Stimulated activated CD4-positive, alpha-beta T cell treated with anti-CD3 and anti-CD28 coated beads, TNF-alpha, amount 100 ng/mL, for 1 hour (primary cell): ENCODE measurements at places on chromosomes 12 and 14.

- DNase-seq: no peak
Observed at GRCh38 chr12:94712815-94713515, 62.6 kb upstream of the TMCC3 start.

DNA sequence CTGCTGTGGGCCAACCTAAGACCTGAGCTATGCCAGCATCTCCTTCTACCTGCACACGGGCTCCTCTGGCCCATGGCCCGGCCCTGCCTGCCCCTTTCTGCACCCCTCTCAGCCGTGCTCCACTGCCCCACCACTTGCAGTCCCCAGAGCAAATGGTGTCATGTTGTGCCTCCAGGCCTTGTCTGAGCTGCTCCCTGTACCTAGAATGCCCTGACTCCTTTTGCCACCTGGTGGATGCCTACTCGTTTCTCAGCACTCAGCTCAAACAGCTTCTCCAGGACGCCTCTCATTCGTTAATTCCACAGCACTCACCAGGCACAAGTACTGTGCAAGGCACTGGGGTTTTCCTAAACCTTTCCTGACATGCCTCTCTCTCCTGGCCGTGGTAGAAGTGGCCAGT is 63.2 kb upstream of the PNMA1 start:
- DNase-seq: no peak

DNA sequence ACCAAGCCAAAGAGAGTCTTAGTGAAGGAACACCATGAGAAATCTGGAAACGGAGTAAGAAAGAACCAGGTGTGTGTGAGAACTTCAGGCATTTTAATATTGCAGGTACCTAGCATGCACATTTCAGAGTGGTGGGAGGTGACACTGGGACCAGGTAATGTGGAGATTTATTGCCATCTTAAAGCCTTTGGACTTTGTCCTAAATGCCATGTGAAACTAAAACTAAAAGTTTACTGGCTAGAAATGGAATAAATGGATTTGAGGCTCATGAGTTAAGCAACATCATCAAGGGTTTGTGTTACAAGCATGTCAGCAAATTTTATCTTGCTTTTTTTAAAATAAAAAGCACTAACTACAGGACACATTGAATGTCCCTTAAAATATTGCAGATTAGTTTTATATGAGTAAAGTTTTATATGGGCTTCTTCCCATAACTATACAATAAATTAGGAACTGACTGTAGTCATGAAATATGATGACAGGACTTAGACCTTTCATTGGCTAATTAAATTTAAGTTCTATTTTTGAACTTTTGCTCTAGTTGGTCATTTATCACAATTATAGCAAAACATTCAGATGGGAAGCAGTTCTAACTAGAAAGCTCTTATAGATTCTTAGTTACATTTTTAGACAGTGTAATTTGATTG is 721.1 kb upstream of the NOVA1 start:
- DNase-seq: no peak

GRCh38 chr14:33950320-33951182 is at the start of gene EGLN3:
Gene EGLN3 (minus strand): TSS chr14:33951074. CDS start chr14:33950752, 322 bp downstream.
- DNase-seq: no peak

GRCh38 chr14:105660816-105661531 is 134.6 kb downstream of the TMEM121 start:
- DNase-seq: no peak

DNA sequence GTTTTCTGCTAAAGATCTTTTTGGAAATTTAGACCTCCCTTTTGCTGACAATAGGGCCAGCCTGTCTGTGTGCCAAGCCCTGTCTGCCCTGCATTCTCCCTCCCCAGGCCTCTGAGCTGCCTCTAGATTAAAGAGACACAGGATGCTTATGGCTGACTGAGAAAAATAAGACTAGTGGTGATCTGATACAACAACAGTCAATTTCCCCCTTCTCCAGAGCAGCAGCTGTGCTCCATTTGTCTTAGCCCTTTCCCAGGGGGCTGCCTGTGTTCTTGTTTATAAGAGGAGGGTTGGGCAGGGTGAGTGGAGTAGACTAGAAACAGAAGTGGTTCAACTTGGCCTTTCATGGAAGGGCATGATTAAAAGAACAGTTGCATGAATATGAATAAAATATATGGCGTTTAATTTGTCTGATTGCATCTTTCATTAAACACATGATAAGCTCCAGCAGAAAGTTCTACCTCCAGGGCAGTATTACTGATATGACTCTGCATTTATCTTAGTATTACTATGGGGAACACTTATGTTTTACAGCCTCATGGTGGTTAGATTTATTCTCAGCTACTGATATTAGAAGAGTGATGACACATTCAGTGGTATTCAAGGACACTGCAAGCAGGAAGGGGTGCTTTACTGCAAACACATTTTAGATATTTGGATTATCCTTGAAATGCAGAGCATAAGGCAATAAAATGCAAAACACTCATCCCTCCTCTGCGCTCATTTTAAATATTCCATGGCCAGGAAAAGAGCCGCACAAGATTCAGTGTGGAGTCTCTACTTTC is 150.2 kb upstream of the CLEC14A start:
- DNase-seq: no peak

GRCh38 chr12:62210422-62210821 is 49.8 kb upstream of the USP15 start:
- peak; percentile 4 for DNase-seq

DNA sequence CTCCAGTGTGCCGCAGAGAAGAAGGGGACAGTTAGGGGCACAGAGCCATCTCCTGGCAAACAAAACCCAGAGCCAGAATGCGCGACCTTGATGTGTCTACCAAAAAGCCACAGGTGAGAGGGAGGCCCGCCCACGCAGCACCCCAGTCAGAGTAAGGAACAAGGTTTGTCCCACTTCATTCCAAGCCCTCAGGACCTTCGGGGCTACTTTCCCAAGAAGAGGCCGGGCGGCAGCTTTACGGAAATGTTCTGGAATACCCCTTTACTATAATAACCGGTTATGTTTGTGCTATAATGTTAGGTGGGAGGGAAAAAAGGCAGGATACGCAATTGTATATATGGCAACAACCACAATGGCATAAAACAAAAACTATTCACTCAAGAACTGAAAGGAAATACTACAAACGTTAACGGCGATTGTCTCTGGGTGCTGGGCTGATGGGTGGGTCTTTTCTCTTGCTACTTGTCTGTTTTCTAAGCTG is 12.3 kb downstream of the CCDC88C start:
- DNase-seq: no peak

DNA sequence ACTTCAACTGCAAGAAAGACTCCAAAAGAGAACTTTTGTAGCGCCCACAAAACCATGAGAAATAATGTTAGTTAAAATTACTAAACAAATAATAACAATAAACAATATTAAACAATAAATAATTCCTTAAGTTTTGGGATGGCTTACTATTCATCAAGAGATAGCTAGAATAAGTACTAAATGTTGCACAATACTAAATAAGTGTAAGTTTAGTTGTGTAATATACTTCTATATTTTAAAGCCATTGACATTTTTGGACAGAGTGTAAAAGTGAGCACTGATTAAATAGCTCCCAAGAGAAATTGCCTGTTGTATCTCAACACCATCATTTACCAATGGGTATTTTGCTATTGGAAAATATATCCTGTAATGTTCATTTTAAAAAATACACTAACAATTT is 166.7 kb downstream of the ALG10 start:
- no peak for DNase-seq
